Kidney (tissue), 22 donors: ENCODE measurements at places on chromosomes 4 and X. TPM values are rescaled to one million over a fixed set of nuclear protein-coding genes. Genes with fewer than 3 reads are reported as not detected.

DNA sequence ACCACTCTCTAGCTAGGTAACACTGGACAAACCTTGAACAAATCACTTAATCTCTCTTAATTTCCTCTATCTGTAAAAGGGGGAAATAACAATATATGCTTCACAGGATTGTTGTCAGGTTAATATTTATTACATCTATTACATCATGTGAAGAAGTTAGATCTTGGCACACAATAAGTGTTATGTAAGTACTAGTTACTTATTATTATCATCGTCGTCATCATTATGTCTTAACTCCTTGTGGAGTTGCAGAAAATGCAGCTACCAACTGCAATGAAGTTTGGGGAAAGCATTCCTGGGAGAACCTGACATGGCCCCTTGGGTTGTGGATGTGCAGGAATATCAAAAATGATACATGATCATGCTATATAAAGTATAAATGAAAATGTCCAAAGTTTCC, 4.8 kb upstream of the JCHAIN start:
- DNase-seq = no peak

- no peak for DNase-seq
These were observed 124.4 kb upstream of the PCDH18 start for GRCh38 chr4:137656661-137657060.

DNA sequence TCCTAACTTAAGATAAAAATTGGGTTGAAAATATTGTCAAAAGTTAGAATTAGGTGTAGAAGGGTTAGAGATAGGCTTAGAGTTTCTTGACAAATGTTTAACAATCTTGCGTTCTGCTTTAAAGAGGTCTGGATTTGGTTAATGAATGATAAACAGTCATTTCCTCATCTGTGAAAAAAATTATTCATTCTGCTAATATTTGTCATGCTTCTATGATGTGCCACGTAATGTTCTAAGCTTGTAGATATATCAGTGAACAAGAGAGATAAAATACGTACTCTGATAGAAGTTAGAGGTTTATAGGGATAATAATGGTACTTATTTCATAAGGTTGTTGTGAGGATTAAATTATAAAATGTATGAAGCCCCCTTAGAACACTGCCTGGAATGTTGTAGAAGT, 443.0 kb upstream of the GALNT7 start:
- no peak for DNase-seq

DNA sequence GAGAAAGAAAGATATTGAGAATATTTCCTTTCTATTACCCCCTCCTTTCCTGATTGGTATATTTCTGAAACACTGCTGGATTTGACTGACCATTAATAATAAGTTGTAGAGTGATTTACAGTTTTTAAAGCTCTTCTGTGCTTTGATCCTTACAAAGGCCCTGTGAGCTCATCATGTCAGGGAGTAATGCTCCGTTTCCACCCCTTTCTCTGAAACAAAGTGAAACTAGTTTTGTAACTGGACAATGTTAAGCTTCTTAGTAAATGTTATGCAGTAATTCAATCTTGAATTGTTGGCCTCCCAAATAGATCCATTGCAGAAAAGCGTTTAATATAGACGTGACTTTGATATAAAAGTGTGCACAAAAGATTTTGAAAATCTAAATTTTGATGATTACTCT, 190.1 kb upstream of the GNPDA2 start:
- peak; percentile 19 for DNase-seq

- DNase-seq = no peak
These were observed 44.5 kb downstream of the MAGEB16 start for GRCh38 chrX:35842674-35843073.

DNA sequence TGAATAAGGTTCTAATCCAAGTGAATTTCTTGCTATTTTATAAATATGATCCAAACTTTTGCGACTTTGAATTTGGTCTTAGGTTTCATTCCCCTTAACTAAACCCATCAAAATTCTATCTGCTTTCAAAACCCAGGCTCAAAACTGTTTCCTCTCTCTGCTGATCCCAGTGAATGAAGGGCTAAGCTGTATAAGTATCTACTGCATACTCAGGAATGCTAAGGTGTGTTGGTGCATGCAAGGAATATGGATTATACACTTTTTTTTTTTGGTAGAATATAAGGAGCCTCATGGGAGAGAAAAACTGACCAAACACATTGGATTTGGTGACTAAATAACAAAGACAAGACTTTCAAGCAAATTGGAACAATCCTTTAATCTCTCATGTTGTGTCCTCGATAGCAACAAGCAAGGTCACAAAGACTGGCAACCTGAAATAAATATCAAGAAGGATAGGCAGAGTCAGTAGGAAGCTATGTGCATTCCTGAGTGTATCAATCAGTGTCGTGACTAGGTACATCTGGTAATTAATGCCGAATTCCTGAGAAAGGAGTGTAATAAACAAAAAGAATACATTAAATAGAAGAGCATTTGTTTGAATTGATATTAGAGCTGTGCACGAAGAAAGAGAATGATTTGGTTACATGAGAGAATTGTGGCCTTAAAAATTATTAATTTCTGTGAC, 74.3 kb upstream of the KCTD8 start:
- no peak for DNase-seq

- DNase-seq = no peak
These were observed 88.3 kb downstream of the OPHN1 start for GRCh38 chrX:68345025-68345424.

DNA sequence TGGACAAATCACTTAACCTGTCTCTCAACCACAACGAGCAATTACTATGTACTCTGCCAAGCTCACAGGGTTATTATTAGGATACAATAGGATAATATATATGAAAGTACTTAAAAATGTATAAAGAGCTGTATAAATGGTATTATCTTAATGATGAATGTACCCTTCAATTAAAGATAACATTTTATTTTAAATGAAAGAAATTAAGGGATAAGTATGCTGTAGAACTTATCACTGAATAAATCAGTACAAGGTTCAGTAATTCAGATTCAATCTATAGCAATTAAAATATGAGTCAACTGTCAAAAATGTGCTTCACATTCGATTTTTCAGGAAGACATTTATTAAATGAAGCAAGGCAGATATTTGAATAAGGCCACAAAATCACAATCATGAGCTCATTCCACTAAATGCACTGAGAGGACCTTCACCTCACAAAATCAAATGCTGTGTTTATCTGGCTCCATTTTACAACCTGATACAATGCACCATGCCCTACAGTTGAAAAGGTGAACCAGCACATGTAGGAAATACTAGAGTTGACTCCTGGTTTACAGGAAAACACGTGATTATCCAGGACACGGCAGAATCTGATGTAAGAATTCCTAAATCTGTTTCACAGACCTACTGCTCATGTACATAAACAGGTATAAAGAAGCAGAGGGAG, 4.4 kb downstream of the LRCH2 start:
- DNase-seq = no peak

- no peak for DNase-seq
These were observed 78.0 kb upstream of the TMEM33 start for GRCh38 chr4:41857226-41857641.

- DNase-seq = no peak
These were observed 49.8 kb downstream of the SMPX start for GRCh38 chrX:21708116-21708515.

DNA sequence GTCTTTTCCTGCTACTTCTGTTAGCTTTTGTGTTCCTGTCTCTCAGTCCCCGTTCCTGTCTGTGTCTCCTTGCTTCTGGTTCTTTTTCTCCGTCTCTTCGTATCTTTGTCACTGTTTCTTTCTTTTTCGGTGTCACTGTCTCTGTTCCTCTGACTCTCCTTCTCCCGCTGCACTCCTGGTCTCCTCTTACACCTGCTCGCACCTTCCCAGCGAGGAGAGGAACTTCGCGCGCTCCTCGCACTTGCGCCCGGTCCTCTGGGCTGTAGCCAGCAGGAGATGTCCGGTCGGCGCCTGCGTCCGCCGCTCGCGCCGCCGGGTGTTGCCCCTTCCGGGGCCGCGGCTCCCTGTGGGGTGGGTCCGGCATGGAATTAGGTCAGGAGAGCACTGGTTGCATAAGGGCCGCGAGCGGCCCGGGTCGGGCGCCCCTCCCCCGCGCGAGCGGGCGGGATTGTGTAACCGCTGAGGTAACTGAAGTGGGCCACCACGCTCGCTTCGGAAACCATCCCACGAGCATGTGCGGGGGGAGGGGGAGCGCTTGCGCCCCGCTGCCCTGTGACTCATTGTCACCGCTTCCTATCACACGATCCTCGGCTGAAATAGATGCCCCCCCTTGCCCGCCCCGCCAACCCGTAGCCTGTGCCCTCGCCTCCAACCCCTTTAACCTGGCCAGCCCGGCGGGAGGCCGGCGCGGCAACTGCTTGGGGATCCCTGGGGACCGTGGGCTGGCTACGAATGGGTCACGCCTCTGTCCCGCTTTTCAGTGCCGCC, 1.6 kb downstream of the LONRF3 start:
- DNase-seq = peak; percentile 44

DNA sequence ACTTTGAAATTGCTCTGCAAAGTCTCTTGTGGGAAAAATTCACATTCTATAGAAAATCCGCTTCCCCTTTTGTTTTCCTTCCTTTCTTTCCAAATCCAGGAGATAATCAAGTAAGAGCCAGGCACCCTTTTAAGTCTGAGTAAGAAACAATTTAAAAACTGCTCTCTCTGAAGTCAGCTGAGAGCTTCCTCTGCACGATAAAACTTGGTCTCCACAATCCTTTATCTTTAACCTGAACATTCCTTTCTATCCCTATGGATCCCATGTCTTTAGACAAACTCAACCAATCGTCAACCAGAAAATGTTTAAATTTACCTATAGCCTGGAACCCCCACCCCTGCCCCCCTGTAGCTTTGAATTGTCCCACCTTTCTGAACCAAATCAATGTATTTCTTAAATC, 1723.6 kb upstream of the AGA start:
- DNase-seq = no peak

DNA sequence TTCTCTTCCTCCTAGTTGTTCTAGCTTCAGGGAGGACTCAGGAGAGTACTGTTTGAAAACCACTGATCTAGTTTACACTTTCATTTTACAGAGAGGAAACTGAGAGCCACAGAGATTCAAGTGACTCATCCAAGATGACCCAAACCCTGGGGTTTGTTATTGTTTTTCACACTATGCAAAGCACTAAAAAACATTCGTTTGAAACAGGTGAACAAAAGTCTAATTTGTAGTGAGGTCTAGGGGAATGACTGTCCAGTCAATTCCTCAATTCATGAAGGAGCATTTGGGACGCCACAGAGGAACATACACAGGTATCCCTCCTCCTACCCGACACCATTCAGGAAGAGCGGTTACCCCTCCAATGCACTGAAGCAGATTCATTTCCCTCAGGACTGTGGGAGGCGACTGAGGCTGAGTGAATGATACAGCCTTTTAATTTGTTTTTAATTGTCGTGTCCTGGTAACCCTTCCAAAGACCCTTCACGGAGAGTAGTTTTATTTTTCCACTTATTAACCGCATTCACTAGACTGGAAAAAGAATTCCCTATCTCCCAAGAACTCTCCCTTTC, 30.3 kb downstream of the TLR10 start:
- peak; percentile 91 for DNase-seq

DNA sequence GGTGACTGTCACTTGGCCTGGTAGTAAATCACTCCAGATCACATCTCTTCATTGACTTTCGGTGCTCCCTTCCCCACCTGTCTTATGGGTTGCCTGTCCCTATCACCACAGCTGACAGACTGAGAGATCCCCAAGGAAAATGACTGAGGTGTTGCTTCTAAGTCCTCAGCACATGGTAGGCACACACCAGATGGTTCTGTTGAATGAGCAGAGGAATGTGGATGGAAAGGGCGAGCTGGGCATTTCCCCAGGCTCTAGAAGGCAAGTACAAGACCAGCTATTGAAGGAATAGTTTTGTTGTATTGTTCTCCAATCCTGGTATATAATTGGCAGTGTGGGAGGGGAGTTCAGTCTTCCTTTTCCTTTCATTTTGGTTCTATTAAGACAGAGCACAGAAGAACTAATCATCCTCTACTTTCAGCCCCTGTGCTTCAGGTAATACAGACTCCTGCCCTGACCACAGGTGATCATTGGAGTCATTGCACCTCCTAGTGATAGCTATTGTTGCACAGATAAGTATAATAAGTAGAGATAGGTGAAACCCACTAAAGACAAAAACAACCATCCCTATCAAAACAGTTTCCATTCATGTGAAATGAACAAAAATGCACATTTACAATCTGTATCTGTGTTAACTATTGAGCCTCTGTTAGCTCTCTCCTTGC, 158.6 kb downstream of the TRAM1L1 start:
- peak; percentile 50 for DNase-seq

GRCh38 chr4:161647757-161648156, 516.0 kb downstream of the FSTL5 start:
- DNase-seq = peak; percentile 47

DNA sequence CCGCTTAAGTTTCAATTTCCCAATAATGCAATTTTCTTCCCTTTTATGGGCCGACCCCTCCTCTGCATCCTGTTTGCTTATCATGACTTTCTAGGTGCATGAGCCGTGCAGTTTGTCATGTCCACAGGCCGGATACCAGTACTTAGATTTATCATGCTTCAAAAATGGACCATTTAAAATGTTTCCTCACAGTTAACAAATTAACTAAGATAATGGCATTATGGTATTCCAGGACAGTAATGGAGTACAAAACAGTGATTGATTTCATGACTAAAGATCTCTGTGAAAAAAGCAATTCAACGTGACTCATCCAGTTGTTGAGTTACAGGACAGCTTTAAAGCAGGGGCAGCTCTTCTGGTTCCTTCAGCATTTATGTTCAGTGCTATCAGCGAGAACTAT, 23.0 kb downstream of the SNX25 start:
- no peak for DNase-seq

DNA sequence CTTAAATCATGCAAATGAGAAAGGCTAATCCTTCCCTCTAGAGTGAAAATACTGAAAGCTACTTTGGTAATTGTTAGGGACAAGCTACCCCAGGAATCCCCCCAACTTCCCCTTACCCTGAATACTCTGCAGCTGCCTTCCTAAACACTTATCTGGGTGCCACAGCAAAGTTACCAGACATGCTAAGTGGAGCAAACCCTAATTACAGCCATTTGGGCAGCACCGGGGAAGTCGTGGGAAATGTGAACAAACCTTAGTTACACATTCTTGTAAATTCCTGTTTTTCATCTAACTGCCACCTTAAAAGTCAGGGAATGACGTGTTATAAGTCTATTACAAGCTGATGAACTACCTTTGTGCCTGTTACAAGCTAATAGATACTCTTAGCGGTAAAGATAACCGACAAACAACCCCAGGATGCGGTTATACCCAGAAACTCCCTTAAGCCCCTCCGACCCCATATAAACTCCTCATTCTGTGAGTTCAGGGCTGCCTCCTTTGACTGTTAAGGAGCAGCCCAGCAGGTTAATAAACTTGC, 66.0 kb upstream of the PLAC8 start:
- no peak for DNase-seq

DNA sequence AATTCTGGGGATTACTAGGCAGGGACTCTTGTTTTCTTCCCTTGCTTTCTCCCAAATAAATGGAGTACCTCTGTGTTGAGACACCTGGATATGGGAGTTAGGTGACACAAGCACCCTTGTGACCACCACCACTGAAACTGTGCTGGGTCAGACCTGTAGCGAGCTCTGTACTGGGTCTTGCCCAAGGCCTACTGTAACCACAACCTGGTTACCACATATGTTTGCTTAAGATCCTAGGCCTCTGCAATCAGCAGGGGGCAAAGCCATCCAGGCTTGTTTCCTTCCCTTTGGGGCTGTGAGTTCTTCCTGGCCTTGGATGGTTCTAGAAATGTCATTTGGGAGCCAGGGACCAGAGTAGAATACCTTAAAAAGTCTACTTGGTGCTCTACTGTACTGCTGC, 49.4 kb downstream of the LPAR4 start:
- DNase-seq = no peak

GRCh38 chr4:158816955-158817354, 48.1 kb downstream of the FNIP2 start:
- no peak for DNase-seq

Gene ZBTB33
- total RNA-seq = 13.0 TPM

Gene MAGEA9B
- not detected for total RNA-seq

Gene TMEM150C
- total RNA-seq = 7.7 TPM

Gene CT47A7
- total RNA-seq = not detected
